Activated CD8-positive, alpha-beta memory T cell treated with anti-CD3 and anti-CD28 coated beads for 24 hours (primary cell): ENCODE measurements at places on chromosomes 4 and X.
A peak's percentile ranks its signal among the peaks of the same experiment; 100 is the strongest.

DNA sequence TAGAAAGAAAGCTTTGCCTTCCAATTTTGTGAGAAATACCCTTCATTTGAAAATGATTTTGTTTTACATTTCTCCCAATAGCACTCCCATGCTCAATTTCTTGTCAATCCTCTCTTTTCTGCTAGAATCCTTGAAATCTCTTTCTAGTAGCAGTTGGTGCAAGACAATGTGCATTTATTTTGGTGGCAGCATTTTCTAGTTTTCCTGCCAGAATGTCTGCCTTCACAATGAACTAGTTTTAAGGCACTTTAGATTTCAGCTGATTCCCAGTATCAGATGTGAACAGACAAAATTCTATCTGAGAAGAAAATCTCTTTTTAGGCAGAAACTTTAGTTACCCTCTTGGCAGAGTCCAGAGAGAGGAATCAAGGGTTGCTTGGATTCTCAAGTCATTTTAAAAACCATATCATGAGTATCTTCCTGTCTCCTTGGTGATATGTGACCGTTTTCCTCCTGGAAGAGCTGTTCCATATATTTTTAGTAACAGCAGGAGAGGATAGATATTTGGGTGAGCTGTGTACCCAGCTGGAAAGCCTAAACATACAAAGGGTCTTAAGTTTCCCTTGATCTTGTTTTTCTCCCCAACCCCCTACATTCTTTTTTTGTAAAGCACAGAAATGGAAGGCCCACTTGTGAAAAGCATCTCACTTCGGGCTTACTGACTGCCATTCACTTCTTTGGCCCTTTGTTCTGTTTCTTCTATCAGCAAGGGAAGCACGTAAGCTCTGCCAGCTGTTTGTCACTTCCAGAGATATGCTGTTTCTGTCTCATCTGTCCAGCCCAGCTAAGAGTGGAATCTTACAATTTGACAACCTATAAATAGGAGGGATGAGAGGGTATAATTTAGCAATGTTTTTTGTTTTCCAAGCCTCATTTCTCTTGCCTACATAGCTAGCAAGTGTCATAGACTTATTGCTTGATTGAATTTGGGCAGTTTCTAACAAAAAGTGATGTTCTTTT is 38.7 kb downstream of the TSPAN7 start:
- no peak for DNase-seq

DNA sequence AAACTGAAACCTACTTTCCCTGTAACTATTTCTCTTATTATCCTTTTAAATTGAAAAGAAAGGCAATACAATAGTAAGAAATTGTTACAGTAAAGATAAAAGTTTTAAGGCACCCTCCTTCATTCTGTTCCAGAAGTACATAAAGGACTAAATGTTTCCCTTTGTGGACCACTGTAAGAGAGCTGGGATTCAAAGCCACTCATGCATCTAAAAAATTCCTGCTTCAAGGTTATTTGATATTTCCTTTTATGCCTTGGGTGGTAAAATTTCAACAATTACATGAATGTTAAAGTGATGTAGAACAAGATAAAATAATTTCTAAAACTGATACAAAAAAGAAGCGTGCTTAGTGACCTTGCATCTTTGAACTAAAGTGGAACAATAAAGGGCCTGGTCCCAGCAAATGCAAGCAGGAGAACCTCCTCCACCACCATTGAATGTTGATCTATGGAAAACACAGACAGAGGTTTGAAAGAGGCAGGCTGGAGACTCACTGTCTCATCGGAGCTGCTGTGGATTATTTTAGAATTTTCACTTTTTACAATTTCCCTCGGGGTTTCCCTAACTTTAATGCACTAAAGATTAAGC is 42.3 kb upstream of the PRSS12 start:
- no peak for DNase-seq

GRCh38 chrX:5976332-5976731 is 252.3 kb downstream of the NLGN4X start:
- DNase-seq, result no peak

DNA sequence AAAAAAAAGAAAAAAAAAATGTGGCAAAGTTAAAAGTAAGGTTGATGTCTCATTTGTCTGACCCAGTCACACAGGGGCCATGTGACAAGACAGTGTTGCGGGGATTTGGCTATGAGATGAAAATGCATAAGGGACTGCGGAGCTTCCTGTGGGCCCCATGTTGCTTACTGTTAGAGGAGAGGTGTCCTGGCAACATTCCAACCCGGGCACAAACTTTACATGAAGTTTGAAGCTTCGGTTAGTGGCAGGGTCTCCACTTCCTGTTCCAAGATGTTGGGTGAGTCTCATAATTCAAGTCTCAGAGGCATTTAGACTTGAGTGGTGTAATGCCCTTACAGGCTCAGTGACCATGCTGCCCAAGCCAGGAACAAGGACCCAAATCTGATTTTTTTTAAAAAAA is 111.3 kb downstream of the MAML3 start:
- DNase-seq, result no peak

- no peak for DNase-seq
Measured at GRCh38 chr4:129747756-129748155, 651.8 kb downstream of the C4orf33 start.

- no peak for DNase-seq
Measured at GRCh38 chr4:168240821-168241220, 77.7 kb downstream of the DDX60 start.

DNA sequence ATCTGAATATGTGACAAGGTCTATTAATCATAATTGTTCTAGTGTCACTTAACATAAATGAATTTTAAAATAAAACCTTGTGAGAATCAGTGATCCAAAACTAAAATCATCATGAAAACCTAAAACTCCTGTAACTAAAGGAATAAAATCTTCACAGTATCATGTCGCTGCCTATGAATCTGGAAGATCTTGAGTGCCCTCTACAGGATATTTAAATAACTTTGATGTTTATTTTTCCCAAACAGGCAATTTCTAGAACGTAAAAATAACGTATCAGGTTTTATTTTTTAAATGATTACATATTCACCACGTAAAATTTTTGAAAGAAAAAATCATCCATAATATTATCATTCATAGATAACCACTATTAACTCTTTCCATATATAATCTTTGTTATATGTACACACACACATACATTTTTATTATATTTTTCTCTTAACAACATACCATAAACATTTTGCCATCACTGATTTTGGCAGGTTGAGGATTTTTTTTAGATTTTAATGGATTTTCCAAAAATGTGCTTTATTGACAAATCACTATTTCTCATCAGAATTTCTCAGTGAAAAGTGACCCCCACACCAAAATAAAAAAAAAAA is 79.6 kb downstream of the COMMD8 start:
- DNase-seq, result no peak

DNA sequence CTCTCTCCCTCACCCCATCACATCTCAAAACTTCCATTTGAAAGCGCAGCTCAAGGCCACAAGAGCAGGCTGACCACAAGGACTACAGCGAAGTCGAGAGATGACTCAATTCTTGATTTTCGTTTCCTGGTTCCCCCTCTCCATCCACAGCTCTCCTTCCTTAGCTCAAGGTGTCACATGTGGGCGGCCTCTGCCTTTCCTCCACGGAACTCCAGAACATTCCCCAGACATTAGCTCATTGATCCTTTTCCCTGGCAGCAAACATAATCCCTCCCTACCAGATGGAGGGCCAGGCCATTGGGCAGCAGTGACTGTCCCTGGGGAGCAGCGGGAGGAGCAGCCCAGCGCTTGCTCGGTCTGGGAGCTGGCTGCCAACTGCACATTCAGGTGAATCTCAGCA is 56.3 kb downstream of the CCDC149 start:
- no peak for DNase-seq

GRCh38 chr4:103012060-103012459 is 7.4 kb downstream of the SLC9B1 start:
- DNase-seq, result no peak

- DNase-seq, result peak; percentile 62
Measured at GRCh38 chr4:139278912-139279759, 889 bp downstream of the MGARP start.

DNA sequence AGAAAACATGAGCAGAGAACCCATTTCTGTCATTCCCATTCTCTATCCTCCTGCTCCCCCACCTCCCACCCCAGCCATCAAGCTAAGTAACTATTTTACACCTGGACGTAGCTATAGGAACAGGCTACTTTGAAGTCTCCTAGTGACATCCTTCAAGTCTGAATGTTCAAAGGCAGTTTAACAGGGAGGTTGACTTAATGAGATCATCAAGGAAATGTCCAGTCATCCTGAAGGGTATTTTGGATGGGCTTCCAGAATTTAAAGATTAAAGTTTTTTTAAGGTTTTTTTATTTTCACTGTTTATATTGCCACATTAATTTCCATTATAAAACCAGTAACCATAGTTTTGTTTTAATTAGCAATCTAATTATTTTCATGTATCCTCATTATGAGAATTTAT is 41.1 kb downstream of the HPF1 start:
- no peak for DNase-seq

DNA sequence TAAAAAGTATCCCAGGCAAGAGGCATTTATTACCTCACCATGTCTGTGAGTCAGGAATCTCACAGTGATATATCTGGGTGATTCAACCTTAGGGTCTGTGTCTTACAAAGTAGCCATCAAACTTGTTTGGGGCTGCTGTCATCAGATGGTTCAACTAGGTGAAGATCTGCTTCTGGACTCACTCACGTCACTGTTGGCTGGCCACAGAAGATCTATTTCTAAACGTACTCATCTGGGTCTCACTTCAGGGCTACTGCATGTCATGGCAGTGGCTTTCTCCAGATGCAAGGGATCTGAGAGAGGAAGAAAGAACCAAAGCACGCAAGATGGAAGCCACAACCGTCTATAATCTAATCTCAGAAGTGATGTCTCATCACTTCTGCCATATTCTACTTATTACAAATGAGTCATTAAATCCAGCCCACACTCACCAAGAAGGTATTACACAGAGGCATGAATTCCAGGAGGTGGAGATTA is 267.8 kb upstream of the ANKRD50 start:
- DNase-seq, result no peak

GRCh38 chr4:106978046-106978774 is 57.9 kb downstream of the DKK2 start:
- no peak for DNase-seq

DNA sequence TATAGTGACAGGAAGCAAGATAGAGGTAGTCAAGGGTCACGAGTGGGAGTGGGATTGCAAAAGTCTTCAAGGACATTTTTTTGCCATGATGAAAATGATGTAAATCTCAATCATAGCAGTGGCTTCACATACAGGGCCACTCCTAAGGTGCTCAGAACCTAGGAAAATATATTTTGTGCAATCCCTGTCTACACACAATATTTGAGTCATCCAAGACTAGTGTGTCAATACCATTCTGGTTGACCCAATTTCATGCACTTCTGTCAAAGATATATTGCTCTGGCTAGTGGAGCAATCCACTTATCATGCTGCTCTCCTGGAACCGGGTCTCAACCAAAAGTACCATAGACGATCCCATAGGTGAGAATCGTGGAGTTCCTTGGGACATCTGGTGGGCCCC is 24.2 kb upstream of the XPNPEP2 start:
- peak; percentile 4 for DNase-seq

- no peak for DNase-seq
Measured at GRCh38 chrX:14590693-14591424, 61.5 kb downstream of the GLRA2 start.

DNA sequence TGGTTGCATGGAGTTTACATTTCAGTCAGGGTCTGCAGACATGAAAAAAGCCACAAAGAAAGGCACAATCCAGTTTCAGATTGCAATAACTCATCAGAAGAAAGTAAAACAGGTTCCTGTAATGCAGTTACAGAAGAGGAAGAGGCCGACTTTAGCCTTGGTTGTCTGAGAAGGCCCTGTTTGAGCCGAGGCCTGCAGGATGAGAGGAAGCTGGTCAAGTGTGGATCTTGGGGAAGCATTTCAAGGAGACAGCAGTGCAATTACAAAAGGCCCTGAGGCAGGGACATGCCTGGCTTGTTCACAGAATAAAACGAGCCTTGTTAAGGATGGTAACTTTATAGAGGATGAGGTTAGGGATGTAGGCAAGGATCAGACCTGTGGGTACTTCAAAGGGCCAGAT is 62.4 kb downstream of the AFF2 start:
- no peak for DNase-seq

GRCh38 chr4:164943192-164943591 is 34.3 kb downstream of the TRIM61 start:
- no peak for DNase-seq

DNA sequence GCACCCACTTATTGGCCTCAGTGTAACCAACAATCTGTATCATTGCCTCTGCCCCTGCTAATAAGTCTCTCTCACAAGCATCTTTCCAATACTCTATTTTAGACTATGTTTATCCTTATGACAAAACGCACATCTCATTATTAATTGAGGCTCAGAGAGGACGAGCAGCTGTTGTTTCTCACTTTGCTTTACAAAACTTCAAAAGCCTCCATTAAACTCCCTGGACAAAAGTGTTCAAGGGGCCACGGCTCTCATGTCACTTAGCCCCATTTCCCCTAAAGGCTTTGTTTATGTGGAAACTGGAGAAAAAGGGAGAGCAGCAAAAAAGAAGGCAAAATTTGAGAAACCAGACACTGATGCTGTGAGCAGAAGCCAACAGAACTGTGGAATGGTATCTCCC is 180.0 kb upstream of the LNX1 start:
- DNase-seq, result no peak

- no peak for DNase-seq
Measured at GRCh38 chr4:40908297-40908696, 158.5 kb downstream of the NSUN7 start.

DNA sequence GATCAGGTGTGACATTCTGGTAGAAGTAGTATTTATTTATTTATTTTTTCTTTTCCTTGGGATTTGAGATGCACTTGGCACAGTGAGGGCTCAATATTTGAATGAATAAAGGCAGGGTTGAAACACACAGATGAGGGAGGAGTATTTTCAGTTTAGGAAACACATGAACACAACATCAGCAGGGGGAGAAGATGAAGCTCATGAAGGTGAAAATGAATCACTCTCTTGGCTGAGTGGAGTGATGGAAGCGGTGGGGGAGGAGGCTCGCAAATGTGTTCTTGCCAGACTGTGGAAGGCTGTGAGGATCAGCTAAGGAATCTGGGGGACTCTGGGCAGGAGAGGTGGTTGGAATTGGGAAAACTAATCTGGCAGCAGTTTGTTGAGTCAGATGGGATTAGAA is 55.3 kb downstream of the ARHGAP10 start:
- DNase-seq, result no peak

DNA sequence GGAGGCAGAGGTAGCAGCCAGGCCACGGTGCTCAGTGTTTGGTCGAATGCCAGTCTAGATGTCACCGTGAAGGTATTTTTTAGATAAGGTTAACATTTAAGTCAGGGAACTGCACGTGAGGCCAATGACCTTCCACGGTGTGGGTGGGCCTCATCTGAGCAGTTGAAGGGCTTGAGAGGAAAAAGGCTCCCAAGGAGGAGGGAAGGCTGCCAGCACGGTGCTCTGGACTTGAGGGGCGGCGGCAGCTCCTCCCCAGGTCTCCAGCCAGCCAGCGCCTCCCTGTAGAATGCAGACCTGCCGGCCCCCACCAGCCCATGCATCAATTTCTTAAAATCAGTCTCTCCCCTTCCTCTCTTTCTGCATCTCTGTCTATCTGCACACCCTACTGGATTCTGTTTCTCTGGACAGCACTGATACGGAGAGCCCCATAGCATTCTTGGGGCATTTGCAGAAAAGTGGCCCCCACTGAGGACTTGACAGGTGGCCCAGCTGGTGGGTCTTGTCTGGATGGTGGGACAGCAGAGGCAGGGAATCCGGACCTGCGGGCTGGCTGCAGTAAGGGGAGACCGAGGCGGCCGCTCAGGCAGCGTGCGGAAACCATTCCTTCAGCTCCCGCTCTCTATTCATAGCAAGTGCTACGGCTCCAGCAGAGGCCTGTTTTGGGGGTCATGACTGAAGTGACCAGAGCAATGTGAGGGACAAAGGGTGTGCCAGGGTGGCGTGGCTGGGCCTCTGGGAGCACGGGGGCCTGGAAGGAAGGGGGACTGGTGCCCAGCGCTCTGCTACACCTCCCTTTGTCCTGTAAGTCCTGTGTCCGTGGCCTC is 7.9 kb upstream of the RGS12 start:
- peak; percentile 49 for DNase-seq
